ENCODE measurements at places on chromosomes 2 and 18.

DNA sequence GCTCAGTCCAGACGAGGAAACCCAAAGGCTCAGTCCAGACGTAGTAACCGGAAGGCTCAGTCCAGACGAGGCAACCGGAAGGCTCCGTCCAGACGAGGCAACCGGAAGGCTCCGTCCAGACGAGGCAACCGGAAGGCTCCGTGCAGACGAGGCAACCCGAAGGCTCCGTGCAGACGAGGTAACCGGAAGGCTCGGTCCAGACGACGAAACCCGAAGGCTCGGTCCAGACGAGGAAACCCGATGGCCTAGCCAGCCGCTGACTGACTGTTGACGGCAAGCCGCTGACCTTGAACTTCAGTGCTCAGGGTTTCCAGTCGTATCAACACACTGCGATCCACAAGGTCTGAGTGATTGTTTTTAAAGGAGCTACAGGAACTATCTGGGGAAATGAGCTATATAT lies 150.7 kb upstream of the TPO start:
- no peak for DNase-seq

DNA sequence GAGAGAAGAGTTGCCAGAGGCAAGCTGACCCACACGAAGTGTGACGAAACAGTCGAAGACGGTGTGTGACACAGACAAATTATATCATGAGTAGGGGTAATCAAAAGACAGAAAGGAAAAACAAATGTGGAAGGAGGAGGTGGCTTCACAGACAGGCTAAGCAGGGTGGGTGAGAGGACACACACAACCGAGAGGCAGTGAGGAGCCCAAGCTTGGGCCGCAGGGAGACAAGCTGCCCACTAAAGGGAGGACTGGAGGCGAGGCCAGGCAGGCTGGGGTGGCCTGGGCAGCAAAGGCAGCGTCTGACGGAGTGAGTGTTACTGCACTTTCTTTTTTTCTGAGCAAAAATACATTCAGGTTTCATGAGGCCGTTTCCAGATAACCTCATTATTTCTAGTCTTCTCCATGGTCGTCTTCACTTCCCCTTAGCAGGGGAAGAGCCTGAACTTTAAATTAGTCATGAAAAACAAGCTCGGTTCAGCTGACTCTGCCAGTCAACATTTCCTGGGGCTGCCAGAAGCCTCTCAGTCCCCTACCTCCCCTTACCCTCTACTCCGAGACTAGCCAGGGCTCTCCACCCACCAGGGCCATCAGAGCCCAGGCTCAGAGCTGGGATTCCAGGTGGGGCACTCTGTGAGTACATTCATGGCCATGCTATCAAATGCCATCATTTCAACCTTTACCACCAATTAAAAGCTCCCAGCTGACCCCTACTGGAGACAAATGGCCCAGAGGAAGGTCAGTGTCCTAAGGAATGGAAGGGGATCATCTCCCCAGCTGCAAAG lies 13.8 kb upstream of the ZFP36L2 start:
- no peak for DNase-seq

- no peak for DNase-seq
Observed at GRCh38 chr2:43302961-43303494, 76.6 kb upstream of the ZFP36L2 start.

GRCh38 chr2:126370201-126370600 lies 285.8 kb upstream of the GYPC start:
- peak; percentile 61 for DNase-seq

- DNase-seq: no peak
Observed at GRCh38 chr2:214088536-214088935, 322.3 kb upstream of the VWC2L start.

GRCh38 chr2:230124757-230125431 lies 56.2 kb upstream of the SLC16A14 start:
- peak; percentile 9 for DNase-seq
